ENCODE measurements at places on chromosomes 16 and 17. TPM values are rescaled to one million over a fixed set of nuclear protein-coding genes. Genes with fewer than 3 reads are reported as not detected.

- DNase-seq = no peak
These were observed 15.6 kb upstream of the LITAF start for GRCh38 chr16:11602321-11602720.

GRCh38 chr16:23079675-23080301 is 69.5 kb downstream of the USP31 start:
- no peak for DNase-seq

DNA sequence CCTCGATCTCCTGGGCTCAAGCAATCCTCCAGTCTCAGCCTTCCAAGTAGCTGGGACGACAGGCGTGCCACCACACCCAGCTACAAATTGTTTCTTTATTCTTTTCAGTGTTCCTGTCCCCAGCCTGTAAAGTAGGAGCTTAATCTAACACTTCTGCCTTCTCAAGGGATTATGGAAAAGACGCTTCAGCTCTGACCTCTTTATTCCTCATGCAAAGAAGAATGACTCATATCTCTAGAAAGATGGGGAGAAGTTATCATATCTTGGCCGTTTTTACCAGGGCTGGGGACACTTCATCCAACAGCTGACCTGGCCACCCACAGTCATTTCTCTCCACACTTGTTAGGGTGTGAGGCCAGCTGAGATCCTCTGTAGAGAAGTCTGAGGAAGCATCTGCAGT is 172.6 kb downstream of the HAPSTR1 start:
- DNase-seq = no peak

DNA sequence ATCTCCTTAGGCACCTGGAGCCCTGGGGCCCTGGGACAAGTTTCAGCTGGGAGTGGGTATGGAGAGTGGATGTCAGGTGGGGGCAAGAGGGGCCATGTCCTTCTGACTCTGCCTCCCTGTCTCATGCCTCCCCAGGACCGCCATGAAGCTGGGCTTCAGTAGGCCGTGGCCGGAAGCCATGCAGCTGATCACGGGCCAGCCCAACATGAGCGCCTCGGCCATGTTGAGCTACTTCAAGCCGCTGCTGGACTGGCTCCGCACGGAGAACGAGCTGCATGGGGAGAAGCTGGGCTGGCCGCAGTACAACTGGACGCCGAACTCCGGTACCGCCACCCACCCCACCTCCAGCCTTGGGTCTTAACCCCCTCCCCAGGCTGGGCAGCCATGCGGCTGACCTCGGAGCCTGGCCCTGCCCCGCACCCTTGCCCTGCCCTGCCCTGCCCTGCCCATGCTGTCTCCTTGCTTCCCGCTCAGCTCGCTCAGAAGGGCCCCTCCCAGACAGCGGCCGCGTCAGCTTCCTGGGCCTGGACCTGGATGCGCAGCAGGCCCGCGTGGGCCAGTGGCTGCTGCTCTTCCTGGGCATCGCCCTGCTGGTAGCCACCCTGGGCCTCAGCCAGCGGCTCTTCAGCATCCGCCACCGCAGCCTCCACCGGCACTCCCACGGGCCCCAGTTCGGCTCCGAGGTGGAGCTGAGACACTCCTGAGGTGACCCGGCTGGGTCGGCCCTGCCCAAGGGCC is 20.0 kb downstream of the ACE start:
- DNase-seq = no peak

The KRT23 gene
- total RNA-seq = 16.5 TPM

The ATMIN gene
- 16.5 TPM for total RNA-seq

Data from pancreas (tissue), 10 donors.